ENCODE measurements at places on chromosomes 3 and 15.

DNA sequence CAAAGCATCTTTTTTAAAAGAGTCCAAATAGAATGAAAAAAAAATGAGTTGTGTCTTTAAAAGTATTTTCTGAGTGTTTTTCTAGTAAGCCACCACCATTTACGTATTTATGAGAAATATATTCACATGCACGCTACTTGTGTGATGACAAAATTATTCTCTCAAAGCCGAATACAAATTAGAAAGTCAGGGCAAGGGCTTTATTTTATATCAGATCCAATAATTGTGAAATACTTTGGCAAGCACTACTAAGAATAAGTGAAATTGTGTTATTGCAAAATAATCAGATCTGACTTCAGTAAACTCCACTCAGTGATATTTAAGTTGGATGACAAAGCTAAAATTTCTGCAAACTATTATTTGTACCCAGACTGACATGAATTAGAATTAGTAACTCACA lies 589.3 kb upstream of the KCNMB2 start:
- no peak for DNase-seq

DNA sequence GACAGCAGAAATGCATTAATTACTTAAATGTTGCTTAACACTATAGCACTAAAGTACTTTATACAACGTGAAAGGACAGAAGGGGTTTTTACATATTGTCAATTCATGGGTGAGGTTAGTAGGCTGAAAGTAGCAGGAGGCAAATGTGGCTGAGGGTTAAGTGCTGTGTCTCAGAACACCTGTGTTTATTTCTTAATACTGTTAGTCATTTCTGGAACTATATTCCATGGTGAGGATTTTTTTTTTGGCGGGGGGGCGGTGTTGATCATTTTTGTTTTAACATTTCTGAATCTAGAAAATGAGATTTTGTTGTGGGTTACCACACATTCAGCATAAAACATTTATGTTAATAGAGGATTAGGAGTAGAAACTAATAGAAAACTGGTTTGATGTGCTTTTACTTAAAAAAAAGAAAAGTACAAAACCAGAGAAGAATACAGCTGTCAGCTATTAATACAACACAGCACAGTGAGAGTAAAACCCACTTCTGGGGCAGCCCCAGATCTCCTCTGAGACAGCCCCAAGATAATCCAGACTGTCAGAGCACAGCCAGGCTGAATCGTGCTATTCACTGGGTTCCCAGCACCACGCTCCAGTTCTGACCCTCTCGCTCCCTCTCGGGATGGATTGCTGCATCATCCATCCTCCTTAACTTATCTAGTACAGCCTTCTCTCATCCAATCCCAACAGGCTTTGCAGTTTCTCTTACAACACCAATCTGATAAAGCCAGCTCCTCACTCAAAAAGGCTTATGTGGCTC lies 307.7 kb downstream of the TUSC7 start:
- DNase-seq, result no peak

DNA sequence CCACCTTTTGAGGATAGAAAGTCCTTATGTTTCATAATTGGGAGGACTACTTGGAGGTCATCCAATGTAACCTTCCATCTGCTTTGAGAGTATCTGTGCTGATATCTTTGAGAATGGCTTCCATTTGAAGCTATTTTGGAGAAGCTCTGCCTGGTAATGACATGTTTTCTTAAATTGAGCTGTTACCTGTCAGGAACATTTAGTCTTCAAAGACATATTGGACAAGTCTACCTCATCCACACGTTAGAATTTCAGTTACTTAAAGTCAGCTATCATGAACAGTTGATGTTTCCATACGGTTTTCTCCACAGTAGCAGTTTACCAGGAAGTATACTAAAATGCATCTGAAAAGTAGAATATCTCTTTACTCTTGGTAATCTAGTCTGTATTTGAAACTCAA lies 318.5 kb downstream of the EDEM1 start:
- DNase-seq, result no peak

- DNase-seq, result no peak
Measured at GRCh38 chr3:195895078-195895860, 13.1 kb downstream of the TNK2 start.

DNA sequence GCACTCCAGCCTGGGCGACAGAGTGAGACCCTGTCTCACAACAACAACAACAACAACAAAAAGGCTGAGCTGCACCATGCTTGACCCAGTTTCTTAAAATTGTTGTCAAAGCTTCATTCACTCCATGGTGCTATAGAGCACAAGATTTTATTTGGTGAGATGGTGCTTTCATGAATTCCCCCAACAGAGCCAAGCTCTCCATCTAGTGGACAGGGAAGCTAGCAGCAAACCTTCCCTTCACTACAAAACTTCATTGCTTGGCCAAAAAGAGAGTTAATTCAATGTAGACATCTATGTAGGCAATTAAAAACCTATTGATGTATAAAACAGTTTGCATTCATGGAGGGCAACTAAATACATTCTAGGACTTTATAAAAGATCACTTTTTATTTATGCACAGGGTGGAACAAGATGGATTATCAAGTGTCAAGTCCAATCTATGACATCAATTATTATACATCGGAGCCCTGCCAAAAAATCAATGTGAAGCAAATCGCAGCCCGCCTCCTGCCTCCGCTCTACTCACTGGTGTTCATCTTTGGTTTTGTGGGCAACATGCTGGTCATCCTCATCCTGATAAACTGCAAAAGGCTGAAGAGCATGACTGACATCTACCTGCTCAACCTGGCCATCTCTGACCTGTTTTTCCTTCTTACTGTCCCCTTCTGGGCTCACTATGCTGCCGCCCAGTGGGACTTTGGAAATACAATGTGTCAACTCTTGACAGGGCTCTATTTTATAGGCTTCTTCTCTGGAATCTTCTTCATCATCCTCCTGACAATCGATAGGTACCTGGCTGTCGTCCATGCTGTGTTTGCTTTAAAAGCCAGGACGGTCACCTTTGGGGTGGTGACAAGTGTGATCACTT lies 2.0 kb downstream of the CCR5 start:
- DNase-seq, result no peak

Data from H9 (cell line).